Small intestine (tissue), 16 donors: ENCODE measurements at places on chromosomes 12 and 14. TPM values are rescaled to one million over a fixed set of nuclear protein-coding genes. Genes with fewer than 3 reads are reported as not detected.

Gene LYZ
- polyA plus RNA-seq = 280 TPM

Gene FAIM2
- polyA plus RNA-seq = 2.2 TPM

Gene ARHGDIB
- polyA plus RNA-seq = 26.4 TPM

Gene LRTM2
- polyA plus RNA-seq = 0.03 TPM

Gene ANG
- polyA plus RNA-seq = 63.1 TPM

Gene RASSF9
- 1.2 TPM for polyA plus RNA-seq

Gene IGFBP6
- polyA plus RNA-seq = 8.4 TPM

Gene TPI1
- polyA plus RNA-seq = 574 TPM

Gene ACVRL1
- polyA plus RNA-seq = 16.2 TPM

Gene SIRT4
- polyA plus RNA-seq = 8.1 TPM

Gene ACSS3
- 1.4 TPM for polyA plus RNA-seq

Gene KCNH3
- 0.22 TPM for polyA plus RNA-seq

Gene SLC5A8
- 0.16 TPM for polyA plus RNA-seq

Gene IL23A
- polyA plus RNA-seq = 0.92 TPM

Gene TPPP2
- not detected for polyA plus RNA-seq

Gene PPP2R5E
- 20.0 TPM for polyA plus RNA-seq

Gene SSTR1
- 32.7 TPM for polyA plus RNA-seq

Gene GPR135
- polyA plus RNA-seq = not detected

Gene NPAS3
- 0.62 TPM for polyA plus RNA-seq

Gene SERPINA9
- not detected for polyA plus RNA-seq

Gene MGST1
- 290 TPM for polyA plus RNA-seq
